ENCODE measurements at places on chromosomes 7 and 10.

GRCh38 chr7:84092207-84092606, 102.4 kb downstream of the SEMA3A start:
- DNase-seq = no peak

GRCh38 chr7:113015034-113015645, 71.5 kb downstream of the GPR85 start:
- DNase-seq = no peak

- DNase-seq = no peak
Measured at GRCh38 chr7:142500366-142500765, 242.5 kb upstream of the PRSS58 start.

DNA sequence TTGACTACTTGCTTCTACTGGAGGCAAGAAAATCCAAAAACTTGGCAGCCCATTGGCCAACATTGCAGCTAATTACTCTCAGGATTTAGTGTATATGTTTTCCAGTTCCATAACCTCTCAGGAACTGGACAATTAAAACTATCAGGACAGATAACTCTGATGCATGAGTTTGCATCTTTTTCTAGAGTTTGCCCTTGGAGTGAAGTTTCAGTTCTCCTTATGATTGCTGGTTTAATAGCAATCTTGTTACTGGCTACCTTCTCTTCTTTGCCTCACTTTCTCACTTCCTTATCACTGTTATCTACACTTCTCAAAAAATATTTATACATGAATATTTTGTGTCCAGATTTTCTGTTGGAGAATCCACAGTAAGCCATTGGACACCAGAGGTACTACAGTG, 735.9 kb downstream of the PCDH15 start:
- DNase-seq = no peak

- DNase-seq = no peak
Measured at GRCh38 chr7:123674399-123675180, 18.9 kb downstream of the LMOD2 start.
